ENCODE measurements at places on chromosomes 7 and 10. TPM values are rescaled to one million over a fixed set of nuclear protein-coding genes. Genes with fewer than 3 reads are reported as not detected.

Gene OR2F1
- total RNA-seq, result not detected

Gene NME8
- not detected for total RNA-seq

Gene FAM221A
- 1.1 TPM for total RNA-seq

Gene ABCC2
- 1.0 TPM for total RNA-seq

Gene GNGT1
- not detected for total RNA-seq

Gene PLA2G12B
- not detected for total RNA-seq

Gene IL2RA
- not detected for total RNA-seq

Gene PKD2L1
- not detected for total RNA-seq

Gene GIMAP6
- not detected for total RNA-seq

Gene RELN
- total RNA-seq, result 0.14 TPM

Gene ZNF467
- total RNA-seq, result 0.72 TPM

All from placental pericyte (primary cell).